ENCODE measurements at places on chromosomes 2 and 18.

DNA sequence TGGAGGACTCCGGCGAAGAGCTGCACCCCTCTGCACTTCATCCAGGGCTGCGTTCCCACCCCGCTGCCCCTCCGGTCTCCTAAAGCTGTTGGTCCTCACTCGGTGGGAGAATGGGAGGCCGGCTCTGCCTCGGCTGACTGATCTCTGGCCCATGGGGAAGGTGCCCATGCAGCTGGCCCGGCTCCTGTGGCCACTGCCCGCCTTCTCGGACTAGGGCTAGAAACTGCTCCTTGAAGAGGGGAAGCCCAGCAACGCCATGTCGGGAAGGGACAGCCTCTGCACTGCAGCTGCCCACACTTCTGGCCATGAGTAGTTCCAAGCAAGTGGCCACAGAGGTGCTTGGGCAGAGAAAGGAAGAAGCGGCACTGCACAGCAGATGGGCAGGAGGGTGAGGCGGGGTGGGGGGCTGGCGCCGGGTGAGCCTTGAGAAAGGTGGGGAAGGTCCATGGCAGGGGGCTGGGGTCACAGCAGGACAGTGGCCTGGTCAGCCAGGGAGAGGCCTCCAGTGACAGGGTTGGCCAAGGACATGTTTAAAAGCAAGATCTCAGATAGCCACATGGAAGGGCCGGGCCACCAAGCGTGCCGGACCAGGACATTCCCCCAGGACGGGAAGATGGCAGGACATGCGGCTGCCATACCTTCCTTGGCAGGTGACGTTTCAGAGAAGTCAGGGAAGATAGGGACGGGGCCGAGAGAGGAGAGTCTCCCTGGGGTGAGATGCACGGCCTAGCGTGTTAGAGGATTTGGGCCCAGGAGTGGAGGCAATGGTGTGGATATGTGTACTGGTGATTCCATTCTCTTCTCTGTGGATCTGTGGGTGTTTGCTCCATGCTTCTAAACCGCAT, 158.8 kb upstream of the HDAC4 start:
- no peak for DNase-seq

- DNase-seq: no peak
These were observed 32.2 kb upstream of the REL start for GRCh38 chr2:60849187-60849586.

DNA sequence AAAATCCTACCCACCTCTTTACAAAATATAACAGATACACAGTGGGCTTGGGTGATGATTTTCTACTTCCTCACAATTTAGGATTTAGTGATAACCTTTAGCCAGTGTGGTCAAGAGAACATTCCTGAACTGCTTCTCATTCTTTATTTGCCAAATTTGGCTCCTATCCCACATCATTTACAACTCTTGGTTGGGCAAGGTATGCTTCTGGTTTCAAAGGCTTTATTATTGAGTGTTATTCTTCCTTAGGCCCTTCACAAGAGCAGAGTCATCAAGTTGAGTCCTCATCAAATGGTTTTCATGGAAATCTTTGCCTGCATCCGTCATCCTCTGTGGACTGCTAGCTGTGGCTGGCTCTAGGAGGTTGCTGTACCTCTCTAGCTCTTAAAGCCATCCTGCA, 472.0 kb upstream of the ETAA1 start:
- DNase-seq: no peak

DNA sequence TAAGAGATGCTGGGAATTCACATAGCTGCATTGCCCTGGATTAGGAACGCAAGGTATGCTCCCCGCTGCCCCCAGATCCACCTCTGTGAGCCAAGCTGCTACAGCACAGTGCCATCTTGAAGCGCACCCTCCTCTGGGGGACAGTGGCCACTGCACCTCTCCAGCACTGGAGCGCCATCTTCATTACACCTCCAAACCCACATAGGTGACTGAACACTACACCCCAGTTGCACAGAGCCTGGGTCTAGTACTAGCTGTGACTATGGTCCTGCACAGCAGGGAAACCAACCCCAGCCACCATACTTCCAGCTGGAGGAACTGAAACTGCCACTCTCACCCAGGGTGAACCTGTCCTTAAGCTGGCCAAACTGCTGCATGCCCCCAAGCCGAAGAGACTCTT, 84.6 kb downstream of the TMEM237 start:
- DNase-seq: no peak

DNA sequence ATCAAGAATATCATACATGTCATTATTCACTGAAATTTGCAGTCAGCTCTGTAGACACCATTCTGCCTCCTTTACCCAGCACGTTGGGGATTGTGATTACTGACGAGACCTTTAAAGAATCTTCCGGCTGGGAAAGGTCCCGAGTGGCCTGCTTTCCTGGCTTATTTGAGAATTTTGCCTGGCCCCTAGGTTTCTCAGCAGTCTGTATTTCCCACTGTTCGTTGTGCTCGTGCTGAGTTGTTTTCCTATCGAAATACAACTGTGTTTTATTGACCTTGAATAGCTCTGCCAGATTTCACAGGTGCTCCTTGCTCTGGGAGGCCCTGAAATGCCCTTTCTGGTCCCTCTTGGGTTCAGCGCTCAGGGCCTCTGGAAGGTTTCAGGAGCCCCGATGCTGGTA, 94.9 kb downstream of the AGAP1 start:
- no peak for DNase-seq

DNA sequence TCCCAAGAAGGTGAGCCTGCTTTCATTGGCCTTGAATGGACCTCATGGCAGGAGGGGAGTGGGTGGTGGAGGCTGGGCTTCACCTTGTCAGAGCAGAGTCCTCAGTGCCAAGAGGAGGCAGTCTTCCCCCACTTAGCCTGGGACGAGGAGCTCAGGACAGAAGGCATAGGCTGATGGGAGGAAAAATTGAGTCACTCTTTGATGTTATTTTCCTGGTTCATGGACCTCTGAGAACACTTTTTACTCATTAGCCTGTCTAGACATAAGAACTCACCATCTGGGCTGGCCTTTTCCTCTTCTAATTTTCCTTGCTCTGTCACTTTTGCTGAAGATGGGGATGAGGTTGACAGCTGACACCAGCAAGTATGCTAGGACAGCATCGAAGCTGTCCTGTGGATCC, 225.7 kb upstream of the TNP1 start:
- no peak for DNase-seq
